M059J (cell line): ENCODE measurements at places on chromosomes 1 and 21. TPM values are rescaled to one million over a fixed set of nuclear protein-coding genes. Genes with fewer than 3 reads are reported as not detected.

- DNase-seq: peak; percentile 90
Observed at GRCh38 chr21:33325222-33326067, 675 bp downstream of the IFNAR1 start.

- no peak for DNase-seq
Observed at GRCh38 chr1:181985936-181986906, 75.3 kb downstream of the ZNF648 start.

DNA sequence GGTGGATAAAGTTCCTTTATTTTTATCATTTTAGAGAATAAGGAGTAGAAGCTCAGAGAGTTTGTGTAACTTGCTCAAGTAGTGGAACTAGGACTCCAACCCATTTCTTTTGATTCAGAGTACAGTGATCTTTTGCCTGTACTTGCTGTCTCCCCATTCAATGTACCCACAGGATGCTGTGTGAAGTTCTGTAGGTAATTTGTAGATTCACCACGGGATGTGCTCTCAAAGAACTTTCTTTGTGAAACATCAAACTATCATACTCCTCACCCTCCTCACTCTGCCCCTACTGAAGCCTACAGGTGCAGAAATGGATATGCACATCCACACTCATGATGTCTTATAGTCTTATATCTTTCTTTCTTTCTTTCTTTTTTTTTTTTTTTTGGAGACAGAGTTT lies 65.8 kb upstream of the HSPA13 start:
- no peak for DNase-seq

DNA sequence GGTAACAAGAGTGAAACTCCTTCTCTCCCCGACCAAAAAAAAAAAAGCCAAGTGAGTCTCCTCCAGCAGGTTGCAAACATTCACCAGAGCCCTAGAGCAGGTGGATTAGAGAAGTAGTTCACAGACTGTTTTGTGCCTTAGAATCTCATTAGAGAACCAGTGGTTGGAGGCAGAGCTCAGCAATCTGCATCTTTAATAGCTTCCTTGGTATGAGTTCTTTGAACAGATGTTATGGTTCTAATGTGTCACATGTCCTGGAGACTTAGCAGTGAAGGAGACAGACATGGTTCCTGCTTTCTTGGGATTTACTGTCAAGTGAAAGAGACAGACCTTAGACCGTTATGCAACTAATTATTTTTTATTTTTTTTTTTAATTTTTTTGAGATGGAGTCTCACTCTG lies 26.8 kb downstream of the SESN2 start:
- DNase-seq: no peak

The ITLN2 gene
- total RNA-seq: not detected in 2 replicates

The OR6N1 gene
- not detected in 2 replicates for total RNA-seq

The CEP170 gene
- 41.6 and 59.6 TPM in 2 replicates for total RNA-seq

The GJA9 gene
- total RNA-seq: not detected in 2 replicates

The GBP7 gene
- total RNA-seq: not detected in 2 replicates

The HES3 gene
- not detected in 2 replicates for total RNA-seq

The ZNF678 gene
- 2.0 and 4.1 TPM in 2 replicates for total RNA-seq
